ENCODE measurements at places on chromosomes 3 and 15. TPM values are rescaled to one million over a fixed set of nuclear protein-coding genes. Genes with fewer than 3 reads are reported as not detected.
A peak's percentile ranks its signal among the peaks of the same experiment; 100 is the strongest.

The IRAK2 gene
- 7.1 TPM for total RNA-seq

The C3orf20 gene
- total RNA-seq = 0.08 TPM

The SMCO1 gene
- total RNA-seq = not detected

The ISL2 gene
- 0.14 TPM for total RNA-seq

The HESX1 gene
- total RNA-seq = 0.17 TPM

The FANCD2 gene
- total RNA-seq = 0.84 TPM

The KNSTRN gene
- 9.0 TPM for total RNA-seq

The PAQR5 gene
- 1.1 TPM for total RNA-seq

The PRSS50 gene
- 0.25 TPM for total RNA-seq

The SAMD7 gene
- total RNA-seq = not detected

- H3K4me1 ChIP-seq = peaks cover 7% of the 10 kb centered on the region
- no peak overlapping the region for H3K27ac ChIP-seq
- H3K4me3 ChIP-seq = no peak overlapping the region
- no peaks in the 10 kb centered on the region for H3K36me3 ChIP-seq
- no peaks in the 10 kb centered on the region for H3K27me3 ChIP-seq
Measured at GRCh38 chr15:40313531-40314398, 6.0 kb upstream of the PLCB2 start.

- H3K36me3 ChIP-seq = no peaks in the 10 kb centered on the region
- H3K4me1 ChIP-seq = no peaks in the 10 kb centered on the region
- H3K27me3 ChIP-seq = peaks cover 2% of the 10 kb centered on the region
Measured at GRCh38 chr15:32091505-32092380, 61.4 kb downstream of the CHRNA7 start.

DNA sequence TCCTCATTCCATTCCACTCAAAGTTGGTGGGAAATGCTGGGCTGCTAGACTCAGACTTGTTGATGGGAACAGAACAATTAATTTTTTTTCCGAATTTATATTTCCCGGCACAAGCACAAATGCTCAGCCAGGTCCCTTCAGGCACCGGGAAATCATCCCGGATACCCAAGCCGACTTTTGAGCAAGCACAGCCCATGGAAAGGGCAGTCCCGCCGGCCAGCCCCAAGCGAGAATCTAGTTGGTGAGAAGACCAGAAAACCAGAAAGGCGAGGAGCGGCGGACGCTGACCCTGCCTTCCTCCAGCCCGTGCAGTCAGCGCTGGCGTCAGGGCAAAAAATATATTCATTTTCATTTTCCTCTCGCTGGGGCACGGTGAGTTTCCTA lies 763 bp upstream of the ZIC4 start:
- DNase-seq = no peak
- no peaks in the 10 kb centered on the region for H3K36me3 ChIP-seq
- H3K4me1 ChIP-seq = peaks cover 12% of the 10 kb centered on the region
- no peak overlapping the region for H3K27ac ChIP-seq

DNA sequence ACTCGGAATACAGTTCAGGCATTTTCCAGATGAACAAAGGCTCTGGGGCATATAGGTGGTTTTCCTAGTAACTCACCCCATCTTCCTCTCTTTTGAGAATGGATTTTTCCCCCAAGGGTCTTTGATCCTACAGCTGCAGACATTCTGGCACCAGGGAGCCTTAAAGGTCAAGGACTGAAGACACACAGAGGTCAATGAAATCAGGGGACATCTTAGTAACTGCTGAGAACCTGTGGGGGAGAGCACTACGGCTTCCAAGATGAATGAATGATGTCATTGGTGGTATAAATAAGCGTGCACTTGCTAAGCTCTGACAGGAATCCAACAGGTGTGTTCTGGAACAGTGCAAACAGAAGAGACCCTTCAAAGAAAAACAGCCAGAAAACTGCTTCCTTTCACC lies 36.3 kb downstream of the TMEM212 start:
- no peaks in the 10 kb centered on the region for H3K36me3 ChIP-seq
- H3K4me1 ChIP-seq = peaks cover 12% of the 10 kb centered on the region
- H3K4me3 ChIP-seq = no peak overlapping the region

- no peaks in the 10 kb centered on the region for H3K27me3 ChIP-seq
- H3K36me3 ChIP-seq = no peaks in the 10 kb centered on the region
- H3K4me1 ChIP-seq = peaks cover 10% of the 10 kb centered on the region
Measured at GRCh38 chr3:177516158-177517011, 319.1 kb upstream of the TBL1XR1 start.

DNA sequence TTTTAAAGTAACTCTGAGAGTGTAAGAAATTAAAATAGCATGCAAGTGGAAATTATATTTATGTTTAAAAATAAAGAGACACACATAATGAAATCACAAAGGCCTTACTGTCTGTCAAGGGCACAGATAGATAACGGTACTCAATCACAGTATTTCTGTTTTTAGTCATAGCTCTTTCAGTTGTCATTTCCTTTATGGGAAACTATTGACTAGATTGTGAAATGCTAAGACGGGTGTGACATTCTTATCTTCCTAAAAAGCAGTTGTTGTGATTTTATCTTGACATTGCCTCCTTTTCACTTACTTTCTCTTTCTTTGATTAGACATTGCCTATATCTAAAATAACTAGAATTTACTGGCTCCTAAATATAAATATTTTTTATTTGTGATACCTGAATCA lies 100.1 kb upstream of the PLSCR5 start:
- H3K4me3 ChIP-seq = no peak overlapping the region
- H3K27me3 ChIP-seq = no peaks in the 10 kb centered on the region

GRCh38 chr3:86930181-86930580 lies 60.8 kb downstream of the VGLL3 start:
- no peak overlapping the region for H3K4me3 ChIP-seq
- H3K36me3 ChIP-seq = no peaks in the 10 kb centered on the region
- H3K27me3 ChIP-seq = no peaks in the 10 kb centered on the region
- H3K27ac ChIP-seq = no peak overlapping the region
- no peaks in the 10 kb centered on the region for H3K4me1 ChIP-seq

GRCh38 chr15:74438721-74439316 lies 5.1 kb upstream of the SEMA7A start:
- H3K27me3 ChIP-seq = no peaks in the 10 kb centered on the region
- peak; percentile 80 for DNase-seq
- H3K36me3 ChIP-seq = no peaks in the 10 kb centered on the region
- peaks cover 6% of the 10 kb centered on the region for H3K4me1 ChIP-seq

DNA sequence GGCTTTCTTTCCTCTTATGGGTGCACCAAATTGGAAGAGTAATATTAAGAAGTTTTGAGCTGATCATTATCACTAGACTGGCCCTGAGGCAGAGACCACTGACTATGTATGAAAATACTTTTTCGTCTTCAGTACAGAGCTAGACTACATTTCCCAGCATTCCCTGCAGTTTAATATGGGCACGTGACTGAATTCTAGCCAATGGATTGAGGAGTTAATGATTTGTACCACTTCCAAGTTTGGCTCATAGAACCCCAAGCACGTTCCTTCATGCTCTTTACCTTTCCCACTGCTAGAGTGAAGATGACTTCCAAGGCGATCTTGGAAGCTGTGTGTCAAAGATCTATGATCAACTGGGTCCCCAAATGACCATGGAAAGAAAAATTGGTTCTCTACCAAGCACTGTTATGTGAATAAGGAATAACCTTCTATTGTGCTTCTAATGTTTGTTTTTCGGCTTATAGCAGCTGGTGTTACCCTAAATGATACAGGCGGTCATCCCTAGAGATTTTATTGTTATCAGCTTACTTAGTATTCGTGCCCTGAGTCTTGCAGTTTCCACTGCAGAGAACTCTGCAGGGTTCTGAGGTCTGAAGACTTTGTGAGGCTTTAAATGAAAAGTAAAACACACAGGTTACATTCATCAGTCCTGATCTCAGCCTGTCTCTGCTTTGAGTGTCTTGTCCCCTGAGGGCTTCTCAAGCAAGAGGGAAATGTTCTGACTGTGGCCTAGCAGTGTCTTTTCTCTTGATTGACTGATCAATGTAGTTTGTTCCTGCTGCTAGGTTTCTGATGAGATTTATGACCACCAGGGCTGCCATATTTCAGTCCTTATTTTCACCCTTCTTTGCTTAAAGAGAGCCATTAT lies 486.8 kb downstream of the PDCD6IP start:
- H3K27me3 ChIP-seq = no peaks in the 10 kb centered on the region
- H3K36me3 ChIP-seq = no peaks in the 10 kb centered on the region
- no peaks in the 10 kb centered on the region for H3K4me1 ChIP-seq
- H3K27ac ChIP-seq = no peak overlapping the region
- H3K4me3 ChIP-seq = no peak overlapping the region
- DNase-seq = no peak

DNA sequence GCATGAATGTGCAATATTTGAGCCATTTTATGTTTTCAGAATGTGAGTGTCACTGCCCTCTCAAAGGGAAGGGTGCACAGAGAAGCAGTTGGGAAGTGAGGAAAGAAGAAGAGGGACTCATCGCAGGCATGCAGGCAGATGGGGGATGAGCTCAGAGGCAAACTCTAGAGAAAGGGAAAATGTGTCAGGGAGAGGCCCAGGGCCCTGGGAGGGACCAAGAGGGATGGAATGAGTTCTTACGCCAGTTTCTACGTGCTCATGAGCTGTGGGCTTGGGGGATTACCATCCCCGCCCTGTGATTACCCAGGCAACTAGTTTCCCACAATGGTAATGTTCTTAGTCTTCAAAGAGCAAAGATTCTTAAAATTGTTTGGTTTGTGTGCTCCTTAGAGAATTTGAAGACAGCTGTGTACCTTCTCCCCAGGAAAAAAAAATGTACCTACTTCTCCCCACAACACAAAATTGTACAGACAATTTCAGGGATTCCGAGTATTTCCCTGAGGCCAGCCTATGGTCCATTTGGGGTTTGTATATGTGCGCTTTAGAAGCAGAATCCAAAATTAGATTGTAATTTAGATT lies 17.8 kb downstream of the GCSAM start:
- no peaks in the 10 kb centered on the region for H3K36me3 ChIP-seq
- no peak overlapping the region for H3K27ac ChIP-seq
- H3K27me3 ChIP-seq = no peaks in the 10 kb centered on the region
- H3K4me3 ChIP-seq = no peak overlapping the region
- DNase-seq = no peak
- H3K4me1 ChIP-seq = no peaks in the 10 kb centered on the region

GRCh38 chr3:12830785-12831156 lies 10.6 kb downstream of the RPL32 start:
- peaks cover 30% of the 10 kb centered on the region for H3K36me3 ChIP-seq
- no peaks in the 10 kb centered on the region for H3K4me1 ChIP-seq
- H3K27me3 ChIP-seq = no peaks in the 10 kb centered on the region
- DNase-seq = no peak
- H3K27ac ChIP-seq = no peak overlapping the region

DNA sequence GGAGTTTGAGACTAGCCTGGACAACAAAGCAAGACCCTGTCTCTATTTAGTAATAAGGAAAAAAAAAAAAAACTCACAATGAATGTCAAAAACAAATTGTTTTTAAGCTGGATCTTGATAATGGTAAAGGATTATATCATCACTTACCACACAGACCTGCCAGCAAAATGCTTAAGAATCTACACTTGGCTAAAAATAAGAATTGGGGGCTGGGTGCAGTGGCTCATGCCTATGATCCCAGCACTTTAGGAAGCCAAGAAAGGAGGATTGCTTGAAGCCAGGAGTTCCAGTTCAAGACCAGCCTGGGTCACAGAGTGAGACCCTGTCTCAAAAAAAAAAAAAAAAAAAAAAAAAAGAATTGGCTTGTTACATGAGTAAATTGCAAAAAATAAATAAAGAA lies 31.0 kb downstream of the ACAP2 start:
- no peaks in the 10 kb centered on the region for H3K27me3 ChIP-seq
- H3K4me3 ChIP-seq = no peak overlapping the region
- no peak overlapping the region for H3K27ac ChIP-seq
- no peaks in the 10 kb centered on the region for H3K4me1 ChIP-seq
- DNase-seq = no peak

DNA sequence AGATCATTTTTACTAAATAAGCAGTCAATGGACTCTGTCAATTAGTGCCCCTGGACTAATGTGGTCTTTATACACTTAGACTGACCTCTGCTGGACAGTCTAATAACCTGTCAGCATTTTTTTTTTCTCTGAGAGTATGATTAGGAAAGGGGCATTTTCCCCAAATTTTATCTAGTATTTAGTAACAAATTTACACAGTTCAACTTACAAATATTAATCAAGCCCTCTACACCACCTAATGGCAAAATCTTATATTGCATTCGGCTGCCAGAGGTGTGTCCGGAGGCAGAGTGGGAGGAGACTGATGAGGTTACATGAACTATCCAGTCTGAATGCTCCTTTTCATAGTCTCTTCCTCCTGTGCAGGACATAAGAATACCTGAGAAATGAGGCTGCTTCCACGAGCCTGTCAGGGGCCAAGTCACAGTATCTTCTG lies 36.0 kb upstream of the COLQ start:
- H3K27ac ChIP-seq = peak overlapping the region; percentile 32
- peak; percentile 51 for DNase-seq
- peaks cover 2% of the 10 kb centered on the region for H3K36me3 ChIP-seq
- no peaks in the 10 kb centered on the region for H3K27me3 ChIP-seq
- no peak overlapping the region for H3K4me3 ChIP-seq

GRCh38 chr3:187736418-187736871 lies 8.8 kb downstream of the BCL6 start:
- H3K27ac ChIP-seq = peak overlapping the region; percentile 100
- no peaks in the 10 kb centered on the region for H3K27me3 ChIP-seq
- H3K4me3 ChIP-seq = peak overlapping the region; percentile 71
- DNase-seq = no peak
- peaks cover 10% of the 10 kb centered on the region for H3K4me1 ChIP-seq
- H3K36me3 ChIP-seq = peaks cover 23% of the 10 kb centered on the region

- H3K4me1 ChIP-seq = peaks cover 17% of the 10 kb centered on the region
- no peaks in the 10 kb centered on the region for H3K27me3 ChIP-seq
- DNase-seq = no peak
Measured at GRCh38 chr3:48756640-48757039, 39.6 kb upstream of the IP6K2 start.

DNA sequence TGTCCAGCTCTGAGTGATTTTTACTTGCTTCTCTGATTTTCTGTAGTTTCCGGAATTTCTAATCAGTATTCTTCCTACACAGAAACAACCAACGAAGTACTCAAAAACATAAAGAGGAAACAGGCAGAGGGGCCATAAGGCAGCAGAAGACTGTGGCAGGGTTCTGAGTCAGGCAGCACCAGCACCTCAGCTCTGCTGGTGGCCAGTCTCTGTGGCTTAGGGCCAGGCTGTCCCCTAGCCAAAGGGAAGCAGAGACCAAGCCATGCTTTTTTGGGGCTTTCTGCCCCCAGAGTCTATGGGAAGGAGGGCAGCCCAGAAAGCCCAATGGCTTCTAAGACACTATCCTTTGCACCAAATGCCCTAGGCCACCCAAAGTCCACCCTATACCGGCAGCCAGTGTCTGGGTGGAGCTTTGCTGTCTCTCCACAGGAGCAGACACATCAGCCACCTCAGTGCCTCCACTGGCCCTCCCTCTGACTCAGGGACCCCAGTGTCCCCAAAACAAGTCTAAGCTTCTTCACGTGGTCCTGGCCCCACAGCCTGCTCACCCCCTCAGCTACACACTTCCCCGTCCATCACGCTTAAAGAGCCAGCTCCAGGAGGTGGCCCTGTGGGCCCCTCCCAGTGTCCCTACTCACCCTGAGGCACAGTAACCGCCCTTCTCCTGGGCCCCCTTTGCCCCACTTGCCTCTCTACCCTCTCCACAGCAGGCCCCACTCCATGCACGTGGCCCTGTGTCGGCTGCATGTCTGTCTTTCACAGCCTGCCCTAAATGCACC lies 46.2 kb downstream of the CCDC12 start:
- DNase-seq = no peak
- H3K4me1 ChIP-seq = peaks cover 61% of the 10 kb centered on the region
- H3K4me3 ChIP-seq = no peak overlapping the region
- peaks cover 7% of the 10 kb centered on the region for H3K36me3 ChIP-seq
- no peaks in the 10 kb centered on the region for H3K27me3 ChIP-seq

- H3K27me3 ChIP-seq = no peaks in the 10 kb centered on the region
- H3K36me3 ChIP-seq = no peaks in the 10 kb centered on the region
Measured at GRCh38 chr3:158313338-158313927, 203.5 kb downstream of the RSRC1 start.

GRCh38 chr3:125683067-125683829 lies 88.0 kb upstream of the OSBPL11 start:
- DNase-seq = no peak
- H3K4me3 ChIP-seq = no peak overlapping the region
